Stimulated activated naive CD4-positive, alpha-beta T cell treated with Interleukin-2 at 50 U/mL for 16 hours (primary cell): ENCODE measurements at places on chromosomes 4 and X.
A peak's percentile ranks its signal among the peaks of the same experiment; 100 is the strongest.

DNA sequence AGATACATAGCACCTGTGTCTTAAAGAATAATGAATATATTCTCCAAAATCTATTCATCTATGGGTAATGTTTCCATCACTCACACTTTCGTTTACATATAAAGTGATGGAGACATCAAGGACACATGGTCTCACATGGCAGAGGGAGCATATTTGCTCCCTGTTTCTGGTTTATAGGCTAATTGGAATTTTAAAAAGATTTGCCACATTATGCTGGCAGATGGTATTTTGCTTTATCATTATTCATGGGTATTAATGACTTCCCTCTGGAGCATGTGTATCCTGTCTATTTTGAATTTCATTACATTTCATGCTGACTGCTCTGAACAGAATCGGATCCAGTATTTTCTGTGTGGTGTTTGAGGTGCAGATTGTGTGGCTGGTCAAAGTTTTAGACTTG, 79.0 kb downstream of the PDGFRA start:
- DNase-seq, result no peak

DNA sequence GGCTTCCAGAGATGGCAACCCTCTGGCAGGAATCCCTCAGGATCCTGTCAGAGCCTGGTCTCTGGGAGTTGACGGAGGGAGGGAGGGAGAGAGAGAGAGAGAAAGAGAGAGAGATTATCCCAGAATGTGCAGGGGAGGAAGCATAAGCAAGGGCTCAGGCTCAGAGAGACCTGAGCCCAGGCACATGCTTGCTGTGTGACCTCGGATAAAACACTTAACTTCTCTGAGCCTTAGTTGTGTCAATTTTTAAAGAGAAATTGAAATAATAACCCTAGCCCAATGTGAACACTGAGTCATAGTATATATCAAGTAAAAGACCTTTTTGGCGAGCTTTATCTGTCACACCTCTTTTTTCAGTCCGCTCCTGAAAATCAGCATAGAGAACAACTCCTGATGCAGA, 473 bp upstream of the USP51 start:
- DNase-seq, result no peak

DNA sequence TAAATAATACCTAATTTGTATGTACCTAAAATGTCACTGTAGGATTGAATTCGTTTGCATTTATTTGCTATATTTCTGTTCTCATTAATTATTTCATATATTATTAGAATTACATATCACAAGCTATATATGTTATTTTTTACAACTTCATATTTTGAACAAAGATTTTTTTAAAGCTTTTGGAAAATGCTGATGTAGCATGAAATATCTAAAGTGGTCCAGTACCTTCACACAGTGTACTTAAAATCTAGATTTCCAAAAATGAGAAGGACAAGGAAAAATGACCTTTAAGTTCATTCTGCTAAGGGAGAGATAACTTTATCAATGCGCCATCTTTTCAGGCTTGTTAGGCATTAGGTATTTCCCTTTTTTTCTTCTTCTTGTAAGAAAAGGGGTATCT, 71.8 kb downstream of the LARP7 start:
- no peak for DNase-seq

DNA sequence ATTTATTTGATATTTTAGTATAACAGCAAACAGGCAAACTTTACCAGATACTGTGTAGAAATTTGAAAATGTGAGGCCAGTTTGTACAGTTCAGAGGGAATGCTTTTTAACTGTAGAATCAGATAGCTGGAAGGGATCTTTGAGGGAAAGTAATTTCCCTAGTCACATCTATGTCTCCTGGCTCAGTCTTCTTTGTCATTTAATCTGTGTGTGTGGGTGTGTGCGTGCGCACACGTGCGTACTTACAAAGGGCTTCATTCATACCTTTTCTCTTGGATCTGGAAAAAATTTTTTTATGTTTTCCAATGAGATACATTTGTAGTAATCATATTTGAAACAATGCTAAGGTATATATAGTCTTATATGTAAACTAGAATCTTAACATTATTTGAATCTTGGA, 44.6 kb downstream of the IL13RA1 start:
- DNase-seq, result no peak

DNA sequence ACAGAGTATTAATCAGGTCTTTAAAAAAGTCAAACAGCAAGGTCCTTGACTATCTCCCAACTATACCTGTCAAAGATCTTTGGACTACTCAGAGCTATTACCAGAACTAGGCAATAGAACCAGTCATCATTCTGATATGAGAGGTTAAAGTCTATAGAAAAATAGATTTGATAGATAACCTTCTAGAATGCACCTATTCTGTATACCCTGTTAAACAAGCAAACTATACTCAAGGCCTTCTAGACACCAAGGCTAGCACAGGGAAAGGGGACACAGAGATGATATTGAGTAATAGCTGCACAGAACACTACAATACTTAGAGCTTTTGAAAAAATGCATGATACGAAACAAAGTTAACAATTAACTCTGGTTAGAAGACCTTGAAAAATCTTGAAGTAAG, 149.5 kb downstream of the NR3C2 start:
- no peak for DNase-seq

GRCh38 chr4:26204249-26204825, 116.5 kb upstream of the RBPJ start:
- no peak for DNase-seq

- DNase-seq, result no peak
Measured at GRCh38 chr4:10416441-10416840, 40.8 kb downstream of the ZNF518B start.

GRCh38 chrX:82141942-82142341, 940.0 kb downstream of the SH3BGRL start:
- DNase-seq, result peak; percentile 3

GRCh38 chr4:55752810-55753209, 66.8 kb upstream of the EXOC1L start:
- no peak for DNase-seq

DNA sequence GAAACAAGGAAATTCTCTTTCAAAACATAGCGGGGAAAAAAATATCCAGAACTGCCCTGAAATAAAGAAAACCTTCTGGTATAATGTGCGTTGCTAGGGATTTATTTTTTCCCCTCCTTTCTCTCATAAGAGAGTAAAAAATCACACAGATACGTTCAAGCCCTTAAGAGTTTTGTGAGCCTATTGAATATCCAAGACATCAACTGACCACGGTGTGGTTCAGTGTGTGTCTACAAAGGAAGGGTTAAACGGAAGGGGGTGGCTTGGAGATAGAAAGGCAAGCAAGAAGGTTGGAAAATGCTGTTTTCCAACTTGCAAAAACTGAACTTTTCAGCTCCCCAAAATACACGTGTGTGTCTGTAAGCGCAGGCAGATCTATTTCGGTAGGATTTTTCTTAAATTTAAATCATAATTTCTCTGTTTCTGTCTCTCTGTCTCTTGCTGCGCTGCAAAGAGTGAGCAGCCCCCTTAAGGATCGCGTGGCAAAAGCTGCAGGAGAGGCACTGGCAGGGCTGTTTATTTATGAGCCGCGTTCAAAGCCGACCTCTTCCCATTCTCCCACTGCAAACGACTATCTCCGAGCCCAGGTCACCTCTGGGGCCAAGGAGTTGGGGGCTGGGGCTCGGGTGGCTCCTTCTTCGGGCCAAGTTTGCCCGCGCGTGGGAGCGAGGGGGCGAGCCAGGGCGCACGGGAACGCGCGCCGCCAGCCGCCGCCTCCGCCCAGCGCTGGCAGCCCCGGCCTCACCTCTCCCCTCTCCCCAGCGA, 492 bp upstream of the SLIT2 start:
- DNase-seq, result no peak
